ENCODE measurements at places on chromosomes 7 and 10. TPM values are rescaled to one million over a fixed set of nuclear protein-coding genes. Genes with fewer than 3 reads are reported as not detected.

Gene DOCK4
- 5.5 TPM for total RNA-seq

Gene SLIT1
- total RNA-seq = not detected

Gene TUBB8
- not detected for total RNA-seq

Gene FOXI2
- not detected for total RNA-seq

Gene HOXA5
- total RNA-seq = 8.0 TPM

DNA sequence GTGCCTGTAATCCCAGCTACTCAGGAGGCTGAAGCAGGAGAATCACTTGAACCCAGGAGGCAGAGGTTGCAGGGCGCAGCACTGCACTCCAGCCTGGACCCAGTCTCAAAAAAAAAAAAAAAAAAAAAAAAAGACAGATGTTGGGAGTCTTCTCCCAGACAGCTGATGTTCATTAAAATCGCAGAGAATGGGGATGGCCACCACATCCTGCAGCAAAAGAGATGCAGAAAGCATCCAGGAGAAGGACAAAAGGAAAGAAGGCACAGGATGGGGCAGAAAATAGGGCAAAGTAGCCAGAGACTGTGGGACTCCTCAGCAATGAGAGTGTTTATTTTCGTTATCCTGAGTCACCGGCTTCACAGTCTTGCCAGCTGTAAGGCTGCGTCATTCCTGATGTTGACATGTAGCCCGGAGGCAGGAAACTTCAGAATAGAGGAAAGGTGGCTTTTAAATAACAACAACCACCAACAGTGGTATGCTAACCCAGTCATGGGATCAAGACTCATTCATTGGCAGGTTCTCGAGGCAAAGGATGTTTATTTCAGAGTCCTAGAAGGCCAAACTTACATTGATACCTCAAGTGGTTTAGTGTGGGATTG lies 149.5 kb upstream of the SVIL start:
- peak; percentile 98 for DNase-seq

- no peak for DNase-seq
These were observed 137.4 kb upstream of the SEMA3D start for GRCh38 chr7:85324145-85324799.

GRCh38 chr10:90612276-90612675 lies 245.6 kb downstream of the HTR7 start:
- no peak for DNase-seq

- peak; percentile 47 for DNase-seq
These were observed 7.0 kb upstream of the EVX1 start for GRCh38 chr7:27235387-27236311.
